Activated naive CD4-positive, alpha-beta T cell treated with anti-CD3 and anti-CD28 coated beads, Interleukin-2, amount 50 U/mL, for 16 hours (primary cell): ENCODE measurements at places on chromosomes 1 and 21.

- DNase-seq = no peak
Observed at GRCh38 chr1:22142315-22143064, 407 bp downstream of the WNT4 start.

- DNase-seq = no peak
Observed at GRCh38 chr1:159339536-159339935, 37.4 kb downstream of the FCER1A start.

- no peak for DNase-seq
Observed at GRCh38 chr1:31483012-31483946, 70.3 kb downstream of the SERINC2 start.

DNA sequence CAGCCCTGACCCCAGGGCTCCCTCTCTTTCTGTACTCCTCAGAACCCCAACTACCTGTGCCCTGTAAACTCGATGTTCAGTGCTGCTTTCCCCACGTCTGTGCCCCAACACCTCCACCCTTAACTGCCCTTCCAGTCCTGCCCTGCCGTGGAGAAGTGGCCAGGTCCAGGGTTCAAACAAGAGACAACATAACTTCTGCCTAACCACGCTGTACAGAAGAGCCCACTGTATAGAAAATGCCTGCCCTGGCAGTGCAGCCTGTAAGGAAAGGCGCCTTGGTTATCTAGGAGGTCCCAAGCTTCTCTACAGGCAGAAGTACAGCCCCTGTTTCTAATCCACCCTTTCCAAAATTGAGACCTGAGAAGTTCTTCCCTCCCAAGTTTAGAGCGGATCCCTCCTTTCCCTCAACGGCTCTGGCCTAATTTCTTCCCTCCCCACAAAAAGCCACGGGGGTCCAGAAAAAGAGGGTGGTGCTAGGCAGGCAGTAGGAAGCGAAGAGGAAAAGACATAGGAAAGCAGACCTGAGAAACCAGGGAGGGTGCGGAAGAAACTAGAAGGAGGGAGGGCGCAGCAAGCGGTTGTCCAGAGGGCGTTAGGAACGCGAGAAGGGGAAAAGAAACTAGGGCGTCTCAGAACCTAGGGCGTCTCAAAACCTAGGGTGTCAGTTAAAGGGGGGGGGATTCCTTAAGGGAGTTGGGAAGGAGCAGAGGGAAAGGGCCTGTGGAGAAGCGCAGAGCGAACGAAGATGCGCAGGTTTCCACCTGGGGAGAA lies 3.2 kb downstream of the DMRTA2 start:
- no peak for DNase-seq

DNA sequence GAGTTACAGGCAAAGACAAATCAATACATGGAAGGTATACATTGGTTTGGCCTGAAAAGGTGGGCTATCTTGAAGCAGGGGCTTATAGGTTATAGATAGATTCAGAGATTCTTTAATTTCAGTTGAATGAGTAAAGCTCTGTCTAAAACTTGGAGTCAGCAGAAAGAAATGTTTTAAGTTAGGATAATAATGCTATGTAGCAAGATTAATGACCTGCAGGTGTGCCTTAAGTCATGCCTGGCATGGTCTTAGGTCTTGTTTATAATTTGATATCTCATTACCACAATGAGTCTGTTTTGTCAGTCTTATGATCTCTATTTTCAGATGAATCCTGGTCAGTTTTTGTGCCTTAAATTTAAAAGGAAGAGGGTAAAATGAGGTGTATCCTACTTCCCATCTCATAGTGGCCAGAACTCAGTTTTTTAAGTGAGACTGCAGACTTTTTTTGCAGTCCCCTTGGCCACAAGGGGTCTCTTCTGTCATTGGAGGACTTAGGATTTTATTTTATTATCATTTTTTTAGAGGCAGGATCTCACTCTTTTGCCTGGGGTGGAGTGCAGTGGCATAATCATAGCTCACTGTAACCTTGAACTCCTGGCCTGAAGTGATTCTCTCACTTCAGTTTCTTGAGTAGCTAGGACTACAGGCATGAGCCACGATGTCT lies 21.3 kb upstream of the PGBD2 start:
- no peak for DNase-seq

- DNase-seq = no peak
Observed at GRCh38 chr1:90133133-90133532, 138.2 kb downstream of the ZNF326 start.

DNA sequence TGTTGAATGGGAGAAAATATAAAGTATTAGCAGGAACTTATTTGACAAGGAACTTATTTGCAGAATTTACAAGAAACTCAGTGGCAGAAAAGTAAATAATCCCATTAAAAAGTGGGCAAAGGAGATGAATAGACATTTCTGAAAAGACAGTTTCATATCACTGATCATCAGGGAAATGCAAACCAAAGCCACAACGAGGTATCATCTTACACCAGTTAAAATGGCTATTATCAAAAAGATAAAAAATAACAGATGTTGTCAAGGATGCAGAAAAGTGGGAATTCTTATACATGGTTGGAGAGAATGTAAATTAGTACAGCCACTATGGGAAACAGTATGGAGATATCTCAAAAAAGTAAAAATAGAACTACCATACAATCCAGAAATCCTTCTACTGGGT lies 61.0 kb downstream of the SYT14 start:
- no peak for DNase-seq

DNA sequence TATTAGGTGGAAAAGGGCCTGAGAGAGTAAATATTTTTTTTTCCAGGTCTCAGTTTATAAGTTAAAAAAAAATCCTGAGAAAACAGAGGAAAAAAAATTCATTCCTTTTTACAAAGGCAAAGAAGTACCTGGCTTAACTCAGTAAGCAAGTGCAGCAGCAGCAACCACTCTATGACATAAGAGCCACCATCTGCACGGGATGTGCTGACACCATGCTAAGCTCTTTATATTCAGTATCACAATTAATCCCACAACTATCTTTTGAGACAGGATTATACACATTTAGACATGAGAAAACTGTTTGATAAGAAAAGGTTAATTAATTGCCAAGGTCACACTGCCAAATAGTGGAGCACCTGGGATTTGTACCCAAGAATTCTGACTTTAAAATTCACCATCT lies 13.4 kb upstream of the DPT start:
- no peak for DNase-seq

DNA sequence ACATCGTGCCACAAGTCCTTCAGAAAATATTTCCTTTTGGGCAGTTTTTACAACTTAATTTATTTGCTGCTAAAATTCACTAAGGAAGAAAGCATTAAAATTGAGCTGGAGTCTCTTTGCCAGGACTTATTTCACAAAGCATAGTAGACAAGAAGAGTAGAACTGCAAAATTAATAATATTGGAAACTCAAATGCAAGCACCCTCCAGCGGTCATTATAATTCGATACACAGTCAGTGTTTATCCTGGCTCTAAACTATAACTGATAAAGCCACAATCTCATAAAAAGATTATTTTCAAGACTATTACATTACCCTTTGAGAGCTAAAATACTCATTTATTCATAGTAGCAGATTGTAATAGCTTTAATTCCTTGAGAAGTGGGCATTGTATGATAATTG lies 655.4 kb downstream of the RWDD3 start:
- DNase-seq = no peak

- DNase-seq = peak; percentile 70
Observed at GRCh38 chr1:39410915-39411436, 80.5 kb upstream of the BMP8A start.

DNA sequence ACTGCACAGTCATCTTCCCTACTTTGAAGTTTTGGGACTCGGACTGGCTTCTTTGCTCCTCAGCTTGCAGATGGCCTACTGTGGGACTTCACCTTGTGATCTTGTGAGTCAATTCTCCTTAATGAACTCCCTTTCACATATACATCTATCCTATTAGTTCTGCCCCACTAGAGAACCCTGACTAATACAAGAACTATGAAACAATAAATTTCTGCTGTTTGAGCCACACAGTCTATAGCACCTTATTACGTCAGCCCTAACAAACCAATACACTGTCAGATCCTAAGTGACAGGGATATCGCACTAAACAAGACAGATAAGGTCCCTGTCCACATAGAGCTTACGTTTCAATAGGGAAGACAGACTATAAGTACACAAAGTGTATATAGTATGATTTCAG lies 120.1 kb downstream of the PLPP3 start:
- no peak for DNase-seq

DNA sequence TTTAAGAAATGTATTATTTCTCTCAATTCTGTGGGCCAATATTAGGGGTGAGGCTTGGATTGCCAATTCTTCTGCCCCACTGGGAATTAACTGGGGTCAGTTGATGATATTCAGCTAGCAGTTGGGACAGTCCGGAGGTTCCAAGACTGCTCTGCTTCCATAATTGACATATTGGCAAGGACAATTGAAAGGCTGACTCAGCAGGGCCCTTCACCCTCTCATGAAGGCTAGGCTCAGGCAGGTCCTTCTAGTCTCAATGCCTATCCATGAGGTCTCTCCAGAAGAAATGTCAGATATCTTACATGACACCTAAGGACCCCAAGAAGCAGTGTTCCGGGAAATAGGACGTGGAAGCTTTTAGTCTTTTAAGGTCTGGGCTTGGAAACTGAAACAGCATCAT lies 13.3 kb upstream of the RNF11 start:
- DNase-seq = no peak

- no peak for DNase-seq
Observed at GRCh38 chr1:108043707-108044106, 78.7 kb upstream of the VAV3 start.

GRCh38 chr1:1304331-1305299 lies 3.1 kb downstream of the ACAP3 start:
- DNase-seq = no peak

DNA sequence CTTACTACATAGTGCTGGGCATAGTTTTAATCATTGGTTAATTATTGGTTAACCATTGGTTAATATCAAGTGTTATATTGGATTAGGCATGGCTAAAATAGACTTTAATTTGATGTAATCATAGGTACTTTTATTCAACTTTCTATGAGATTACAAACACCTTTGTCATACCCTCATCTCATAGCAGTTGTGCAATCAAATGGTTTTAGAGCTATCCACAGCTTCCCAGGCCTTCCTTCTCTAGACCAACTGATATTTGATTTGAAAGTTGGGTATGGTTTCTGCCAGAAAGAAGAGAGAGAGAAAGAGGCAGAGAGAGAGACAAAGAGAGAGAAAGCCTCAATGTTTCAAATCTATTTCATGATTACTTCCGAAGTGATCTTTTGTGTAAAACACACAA lies 9.6 kb upstream of the RGS1 start:
- DNase-seq = no peak

DNA sequence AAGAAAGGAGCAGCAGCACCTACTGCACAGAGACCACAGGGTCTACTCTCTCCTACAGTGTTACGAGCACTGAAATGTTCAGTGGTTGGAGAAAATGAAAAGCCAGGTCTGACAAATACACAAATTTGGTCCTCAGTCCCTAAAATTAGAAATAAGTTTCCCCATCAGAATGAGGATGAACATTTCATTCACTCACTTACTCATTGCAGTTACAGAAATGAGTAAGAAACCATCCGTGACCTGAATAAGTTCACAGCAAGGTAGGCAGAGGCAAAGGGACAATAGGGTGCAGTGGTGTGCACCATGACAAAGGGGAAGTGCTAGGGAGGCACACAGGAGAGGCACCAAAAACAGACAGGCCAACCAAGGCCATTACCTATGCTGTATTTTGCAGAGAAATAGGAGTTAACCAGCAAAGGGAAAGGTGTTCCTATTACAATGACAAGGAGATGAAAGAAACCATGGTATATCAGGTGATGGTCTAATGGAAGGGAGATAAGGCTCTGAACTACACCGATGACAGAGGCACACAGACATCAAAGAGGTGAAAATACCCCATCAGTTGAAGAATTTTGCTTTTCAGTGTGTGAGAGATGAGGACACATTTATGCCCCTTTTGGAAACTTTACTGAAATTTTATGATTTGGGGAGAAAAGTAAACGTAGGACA lies 29.4 kb downstream of the VAV3 start:
- peak; percentile 42 for DNase-seq

GRCh38 chr1:218209351-218209861 lies 75.7 kb upstream of the RRP15 start:
- no peak for DNase-seq

DNA sequence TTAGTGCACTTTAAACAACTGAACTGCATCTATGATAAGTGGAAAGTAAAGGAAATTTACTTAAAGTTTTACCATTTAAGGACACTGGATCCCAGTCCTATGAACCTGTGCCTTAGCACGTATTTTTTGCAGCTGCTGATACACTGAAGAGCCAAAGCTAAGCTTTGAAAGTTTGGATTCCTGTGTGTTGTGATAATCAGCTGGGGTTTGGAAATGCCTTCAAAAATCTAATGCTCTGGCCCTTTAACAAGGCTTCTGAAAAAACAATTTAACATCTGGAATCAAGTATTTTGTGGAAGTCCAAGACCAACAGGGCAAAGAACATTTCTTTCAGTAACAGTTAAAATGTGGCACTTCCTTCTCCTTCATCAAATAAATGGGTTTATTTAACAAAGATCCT lies 51.8 kb downstream of the DDAH1 start:
- DNase-seq = no peak

GRCh38 chr1:82994616-82995263 lies 1004.2 kb downstream of the TTLL7 start:
- no peak for DNase-seq

GRCh38 chr1:3061566-3061965 lies 7.4 kb upstream of the PRDM16 start:
- DNase-seq = no peak

DNA sequence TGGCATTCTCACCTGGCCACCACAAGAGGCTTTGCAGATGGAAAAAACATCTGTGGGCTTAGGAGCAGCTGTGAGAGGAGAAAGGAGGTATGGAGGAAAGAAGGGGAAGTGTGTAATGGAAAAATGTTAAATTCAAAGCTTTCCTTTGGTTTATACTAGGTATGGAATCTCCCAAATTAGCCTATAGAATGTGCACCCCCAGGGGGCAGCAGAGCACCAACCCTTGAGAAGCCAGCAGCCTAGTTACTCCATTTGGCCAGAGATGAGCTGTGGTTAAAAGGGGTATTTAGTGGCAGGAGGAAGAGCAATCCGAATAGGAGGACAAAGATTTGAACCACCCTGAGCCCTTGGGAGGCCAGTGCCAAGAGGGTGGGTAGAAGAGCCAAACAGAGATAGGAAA lies 97.5 kb upstream of the CTTNBP2NL start:
- no peak for DNase-seq

- DNase-seq = no peak
Observed at GRCh38 chr21:29416268-29416667, 117.5 kb downstream of the BACH1 start.

- no peak for DNase-seq
Observed at GRCh38 chr1:231933711-231934626, 307.4 kb downstream of the DISC1 start.

DNA sequence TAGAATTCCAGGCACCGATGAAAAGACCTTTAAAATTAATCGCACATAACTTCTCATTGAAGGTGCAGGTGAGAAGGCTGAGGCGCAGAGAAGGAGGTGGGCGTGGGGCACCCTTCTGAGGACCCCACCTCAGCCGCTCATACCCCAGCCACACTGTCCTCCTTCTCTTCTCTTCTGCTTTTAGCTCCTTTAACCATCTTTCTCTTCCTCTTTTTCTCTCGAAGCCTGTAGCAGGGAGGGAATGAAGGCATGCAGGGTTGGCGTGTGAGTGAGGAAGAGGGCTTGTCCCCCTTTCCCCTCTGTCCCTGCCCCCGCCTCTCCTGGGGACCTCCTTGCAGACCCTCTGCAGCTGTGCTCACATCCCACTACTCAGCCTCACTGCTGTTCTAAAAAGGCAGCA lies 57.8 kb upstream of the CACNA1E start:
- DNase-seq = no peak
